Thoracic aorta (tissue), 2 donors: ENCODE measurements at places on chromosomes 13 and 19.

DNA sequence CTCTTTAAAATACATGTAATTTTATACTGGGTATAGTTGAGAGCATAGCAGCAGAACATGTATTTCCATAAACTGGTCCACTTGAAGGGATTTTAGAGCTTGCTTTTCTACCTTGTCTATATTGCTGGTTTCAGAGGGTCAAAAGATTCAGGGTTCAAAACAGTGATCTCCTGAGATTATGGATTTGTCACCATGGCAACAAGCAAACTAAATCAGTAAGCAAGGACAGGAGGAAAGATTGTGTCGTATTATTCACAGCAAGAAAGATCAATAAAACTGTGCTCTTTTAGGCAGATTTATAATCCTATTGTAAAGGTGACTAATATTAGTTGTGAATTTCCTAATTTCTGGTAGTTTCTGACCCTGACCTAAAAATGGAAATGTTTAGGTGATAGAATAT, 496.4 kb downstream of the LMO7 start:
- no peak for DNase-seq

DNA sequence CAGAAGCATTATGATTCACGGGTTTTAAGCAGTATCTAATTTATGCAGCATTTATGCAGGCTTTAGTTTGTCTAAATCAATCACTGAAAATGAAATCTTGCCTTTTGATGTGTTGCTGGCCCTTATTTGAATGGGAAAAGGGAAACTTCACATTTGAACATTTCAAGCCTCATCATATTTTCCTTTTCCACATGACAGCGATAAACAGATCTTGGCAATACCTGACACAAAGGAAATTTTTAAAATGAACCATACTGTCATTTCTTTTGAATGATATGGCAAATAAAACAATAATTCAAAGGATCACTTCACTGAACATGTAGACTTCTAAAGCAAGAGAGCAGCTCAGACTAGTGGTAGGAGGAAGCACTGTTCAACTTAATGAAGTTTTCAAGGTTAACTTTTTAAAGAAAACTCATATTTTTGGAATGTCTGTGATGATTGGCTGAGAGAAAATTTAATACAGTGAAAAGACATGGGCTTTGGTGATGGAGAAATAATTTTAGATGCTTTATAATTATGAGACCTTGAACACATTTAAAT, 198.1 kb downstream of the OXGR1 start:
- no peak for DNase-seq

DNA sequence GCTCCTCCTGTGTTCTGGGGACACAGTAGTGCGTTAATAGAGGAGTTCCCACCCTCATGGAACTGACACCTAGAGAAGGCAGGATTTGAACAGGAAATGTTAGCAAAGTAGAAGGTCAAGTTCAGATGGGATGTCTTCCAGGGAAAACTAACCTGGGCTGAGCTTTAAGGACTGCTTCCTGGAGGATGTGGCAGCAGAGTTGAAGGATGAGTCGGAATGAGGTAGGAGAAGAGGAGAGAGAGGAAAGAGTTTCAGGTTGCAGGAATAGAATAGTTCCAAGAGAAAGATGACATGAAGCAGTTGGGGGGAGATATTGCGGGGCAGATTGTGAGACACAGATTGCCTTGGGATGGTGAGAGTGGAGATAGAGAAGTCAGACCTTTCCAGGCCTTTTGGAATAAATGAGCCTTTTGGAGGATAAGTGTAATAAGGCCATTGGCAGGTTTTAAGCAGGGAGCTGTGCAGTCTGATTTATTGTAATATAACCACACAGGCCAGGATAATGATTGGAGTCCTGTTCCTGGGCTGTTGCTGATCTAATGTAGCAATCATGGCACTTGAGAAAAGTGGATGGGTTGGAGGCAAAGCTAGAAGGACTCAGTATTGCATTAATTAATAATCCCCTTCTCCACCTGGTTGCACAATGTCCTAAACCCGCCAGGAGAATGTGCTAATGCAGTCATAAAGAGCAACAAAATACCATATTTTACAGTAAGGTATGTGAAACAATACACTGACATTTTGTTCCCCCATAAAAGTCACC, 205.4 kb downstream of the SHISA2 start:
- DNase-seq: no peak

DNA sequence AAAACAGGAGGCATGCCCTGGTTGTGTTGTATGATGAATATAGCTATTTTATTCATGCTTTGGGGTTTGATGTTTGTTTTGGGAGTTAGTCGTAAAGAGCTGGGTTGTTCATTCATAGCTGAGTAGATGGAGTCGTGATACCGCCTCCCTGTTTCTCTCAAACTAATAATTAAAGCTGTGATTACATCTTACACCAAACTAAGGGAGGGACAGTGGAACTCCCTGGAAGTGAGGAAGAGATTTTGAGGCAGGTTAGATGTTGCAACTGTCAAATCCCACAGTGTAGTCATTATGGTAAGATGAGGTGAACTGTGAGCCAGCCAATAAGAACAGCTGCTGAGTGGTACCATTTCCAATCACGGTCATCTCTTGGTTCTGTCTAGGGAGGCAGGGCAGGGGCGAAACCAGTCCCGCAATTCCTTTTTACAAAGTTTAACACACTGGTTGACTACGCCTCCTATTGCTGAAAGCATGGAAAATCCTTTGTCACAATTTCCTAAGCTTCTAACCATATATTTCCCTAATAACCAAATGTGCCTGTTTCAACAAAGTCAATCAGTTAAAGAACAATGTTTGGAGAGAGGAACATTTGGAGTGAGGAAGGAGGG, 207.6 kb upstream of the SERP2 start:
- no peak for DNase-seq

DNA sequence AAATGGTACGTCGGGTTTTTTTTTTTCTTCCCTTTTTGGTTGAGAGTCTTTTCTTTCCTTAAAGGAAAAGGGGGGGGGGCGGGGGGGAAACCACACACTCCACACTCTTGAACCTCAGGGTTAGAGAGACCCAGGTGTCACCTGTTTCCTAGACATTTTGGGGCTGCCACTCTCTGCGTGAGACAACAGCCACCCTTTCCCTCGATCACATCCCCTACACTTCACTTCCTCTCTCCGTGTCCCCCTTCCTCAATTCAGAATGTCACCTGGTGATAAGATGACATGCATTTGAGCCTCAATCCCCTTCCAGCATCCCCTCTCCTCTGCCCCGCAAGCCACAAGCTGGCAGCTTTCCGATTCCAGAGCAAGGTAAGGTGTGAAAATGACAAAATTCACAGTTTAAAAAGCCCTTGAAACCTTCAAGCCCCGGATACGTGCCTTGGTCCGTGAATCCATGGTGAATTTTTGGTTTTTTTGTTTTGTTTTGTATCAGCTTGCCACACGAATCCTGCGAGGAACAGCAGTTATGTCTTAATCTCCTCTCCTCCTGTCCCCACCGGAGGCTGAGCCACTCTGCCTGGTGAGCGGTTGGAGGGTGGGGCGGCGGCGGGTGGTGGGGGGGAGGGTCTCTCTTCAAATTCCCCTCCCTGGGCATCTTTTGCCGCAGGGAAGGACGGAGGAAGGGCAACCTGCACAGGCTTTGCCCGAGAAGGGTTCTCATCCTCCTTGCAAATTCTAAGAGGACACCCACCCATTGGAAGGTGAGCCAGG, 4.2 kb downstream of the PTPRS start:
- DNase-seq: no peak

DNA sequence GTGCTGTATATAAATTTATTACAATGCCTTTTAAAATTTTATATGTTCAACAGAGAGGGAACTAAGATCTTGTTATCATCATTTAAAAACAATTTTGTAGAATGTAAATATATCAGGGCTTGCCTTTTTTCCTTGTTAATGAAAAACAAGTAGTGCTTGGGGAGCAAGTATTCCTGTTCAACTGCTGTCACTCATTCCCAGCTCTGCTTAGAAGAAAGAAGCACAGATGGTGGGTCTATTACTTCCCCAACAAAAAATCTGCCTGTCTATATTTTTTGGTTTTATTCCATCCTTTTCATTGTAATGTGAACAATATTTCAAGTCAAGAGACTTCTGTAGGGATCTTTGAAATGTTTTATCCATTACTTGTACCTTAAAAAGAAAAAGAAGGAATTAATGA, 503.9 kb downstream of the GPC5 start:
- DNase-seq: no peak

DNA sequence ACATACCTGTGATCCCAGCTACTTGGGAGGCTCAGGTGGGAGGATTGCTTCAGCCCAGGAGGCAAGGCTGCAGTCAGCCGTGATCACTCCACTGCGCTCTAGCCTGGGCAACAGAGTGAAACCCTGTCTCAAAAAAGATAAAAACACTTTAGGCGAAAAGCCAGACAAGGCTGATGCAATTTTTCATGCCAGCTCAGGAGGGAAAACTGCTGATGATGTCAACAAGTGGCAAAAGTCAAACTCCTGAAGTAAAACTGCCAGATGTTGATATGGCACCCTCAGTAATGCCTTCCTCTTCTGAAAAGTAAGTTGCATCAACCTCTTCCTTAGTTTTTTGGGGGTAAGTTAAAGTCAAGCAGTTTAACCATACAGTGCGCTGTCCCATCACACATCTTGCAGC, 15.6 kb downstream of the ZNF599 start:
- no peak for DNase-seq
